ENCODE measurements at places on chromosomes 1 and 21. TPM values are rescaled to one million over a fixed set of nuclear protein-coding genes. Genes with fewer than 3 reads are reported as not detected.
A peak's percentile ranks its signal among the peaks of the same experiment; 100 is the strongest.

GRCh38 chr21:46352164-46352515 is 28.2 kb downstream of the PCNT start:
- no peak overlapping the region for H3K4me3 ChIP-seq
- H3K4me1 ChIP-seq = no peaks in the 10 kb centered on the region
- DNase-seq = no peak
- no peak overlapping the region for H3K27ac ChIP-seq
- peaks cover 23% of the 10 kb centered on the region for H3K36me3 ChIP-seq

DNA sequence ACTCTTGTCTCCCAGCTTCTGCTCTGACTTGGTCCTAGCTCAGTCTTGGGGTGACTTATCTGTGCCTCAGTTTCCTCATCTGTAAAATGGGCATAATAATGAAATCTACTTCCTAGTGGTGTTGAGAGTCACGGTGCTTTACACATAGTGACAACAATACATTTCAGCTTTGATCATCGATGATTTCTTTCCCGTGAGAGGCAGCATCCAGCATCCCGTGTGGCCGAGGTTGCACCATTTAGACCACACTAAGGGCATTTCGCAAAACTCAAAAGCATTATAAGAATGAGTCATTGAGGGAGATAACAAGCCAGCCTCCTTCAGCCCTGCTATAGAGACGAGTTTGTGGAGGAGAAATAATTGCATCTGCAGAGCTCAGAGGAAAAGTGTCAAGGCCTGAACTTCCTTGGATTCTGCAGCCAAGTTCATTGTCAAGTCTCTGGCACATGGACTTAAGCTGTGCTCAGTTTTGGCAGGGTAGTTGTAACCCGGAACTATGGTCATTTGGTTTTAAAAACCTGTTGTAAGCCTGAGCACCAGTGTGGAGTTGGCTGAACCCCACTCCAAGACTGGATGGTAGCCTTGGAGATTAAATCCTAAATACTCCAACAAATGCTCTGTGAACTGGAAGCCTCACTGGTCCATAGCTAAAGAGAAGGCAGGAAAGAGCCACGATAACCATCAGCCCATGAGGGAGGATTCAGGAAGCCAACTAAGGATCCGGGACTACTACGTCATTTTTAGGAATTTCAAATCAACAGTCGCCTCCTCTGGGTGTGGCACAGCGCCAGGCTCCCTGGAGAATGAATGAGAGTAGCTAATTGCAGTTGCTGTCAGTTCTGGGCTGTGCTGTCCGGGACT is 64.2 kb downstream of the TCP10L start:
- H3K27ac ChIP-seq = no peak overlapping the region
- no peaks in the 10 kb centered on the region for H3K27me3 ChIP-seq

DNA sequence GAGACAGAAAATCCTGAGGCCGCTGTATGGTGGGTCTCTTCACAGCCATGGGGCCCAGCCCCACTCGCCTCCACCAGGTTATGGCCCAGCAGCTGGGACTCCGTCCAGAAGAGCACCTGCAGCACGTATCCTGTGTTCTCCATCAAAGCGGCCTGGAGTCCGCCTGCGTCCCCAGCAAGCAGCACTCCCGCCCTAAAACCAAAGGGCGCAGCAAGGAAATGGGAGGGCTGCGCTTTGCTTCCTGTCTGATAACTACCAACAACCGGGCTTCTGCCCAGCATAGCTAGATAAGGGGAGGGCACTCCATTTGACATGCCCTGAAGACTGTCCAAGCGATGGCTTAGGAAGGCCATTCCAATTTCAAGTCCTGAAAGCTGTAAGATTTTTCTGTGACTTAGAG is 119.9 kb downstream of the KCNJ15 start:
- H3K36me3 ChIP-seq = peaks cover 4% of the 10 kb centered on the region
- no peak for DNase-seq
- H3K27me3 ChIP-seq = no peaks in the 10 kb centered on the region
- peaks cover 14% of the 10 kb centered on the region for H3K4me1 ChIP-seq
- H3K4me3 ChIP-seq = no peak overlapping the region

DNA sequence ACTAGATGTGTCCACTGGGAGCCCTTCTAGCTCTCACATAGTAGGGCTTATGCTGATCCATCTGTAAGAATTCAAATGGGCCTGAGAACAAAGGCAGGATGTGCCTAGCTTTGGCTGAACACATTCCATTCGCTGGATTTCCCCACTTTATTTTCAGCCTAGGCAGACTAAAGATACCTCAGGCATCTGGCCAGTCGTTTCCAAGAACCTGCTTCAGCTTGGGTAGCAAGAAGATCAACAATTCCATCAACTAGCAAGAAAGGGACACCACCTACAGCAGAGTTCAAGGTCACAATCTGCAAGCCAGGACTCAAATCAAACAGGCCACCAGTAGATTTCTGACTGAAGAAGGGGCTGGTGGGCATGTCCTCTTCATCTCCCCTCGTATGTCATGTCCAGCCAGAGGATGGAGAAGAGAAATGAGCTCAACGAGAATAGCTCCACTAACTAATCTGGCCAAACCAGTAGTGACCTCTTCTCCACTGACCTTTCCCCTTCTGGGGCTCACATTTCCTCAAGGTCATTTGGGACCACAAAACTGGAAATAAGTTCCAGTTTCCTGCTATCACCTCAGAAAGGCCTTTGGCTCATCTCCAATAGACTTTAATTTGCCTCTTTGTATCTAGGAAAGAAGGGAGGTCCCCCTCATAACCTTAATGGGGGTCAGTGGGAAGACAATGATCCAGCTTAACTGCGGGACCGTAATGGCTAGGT is 14.2 kb downstream of the TXNIP start:
- no peak for DNase-seq
- H3K4me3 ChIP-seq = no peak overlapping the region
- H3K27ac ChIP-seq = peak overlapping the region; percentile 27

- H3K4me3 ChIP-seq = no peak overlapping the region
- H3K36me3 ChIP-seq = no peaks in the 10 kb centered on the region
- no peak for DNase-seq
- H3K4me1 ChIP-seq = peaks cover 12% of the 10 kb centered on the region
- no peaks in the 10 kb centered on the region for H3K27me3 ChIP-seq
- H3K27ac ChIP-seq = no peak overlapping the region
Observed at GRCh38 chr21:14308234-14308633, 74.7 kb downstream of the HSPA13 start.

- no peak overlapping the region for H3K27ac ChIP-seq
- no peaks in the 10 kb centered on the region for H3K36me3 ChIP-seq
- no peaks in the 10 kb centered on the region for H3K4me1 ChIP-seq
Observed at GRCh38 chr1:192303029-192303428, 13.8 kb upstream of the RGS21 start.

DNA sequence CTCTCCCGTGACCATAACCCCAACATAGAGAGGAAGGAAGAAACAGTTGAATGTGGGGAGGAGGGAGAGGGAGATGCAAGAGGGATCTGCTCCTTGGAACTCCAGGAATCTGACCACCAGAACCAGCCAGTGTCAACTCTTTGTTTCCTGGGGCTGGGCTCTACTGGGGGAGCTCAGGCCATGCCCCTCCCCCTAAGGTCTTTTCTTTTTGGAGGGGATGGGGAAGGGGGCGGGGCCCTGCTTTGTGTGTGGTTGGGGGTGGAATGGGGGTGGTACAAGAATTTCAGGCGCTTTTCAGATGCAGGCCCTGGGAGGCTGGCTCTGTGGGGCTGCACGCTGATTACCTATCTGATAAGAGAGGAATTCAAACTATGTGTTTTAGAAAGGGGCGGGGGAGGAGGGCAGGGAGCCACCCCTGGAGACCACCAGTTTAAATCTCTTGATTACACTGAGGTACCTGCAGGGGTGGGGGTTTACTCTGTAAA is 8.3 kb downstream of the LIN28A start:
- H3K4me3 ChIP-seq = peak overlapping the region; percentile 10
- DNase-seq = peak; percentile 47
- peaks cover 2% of the 10 kb centered on the region for H3K27me3 ChIP-seq
- H3K4me1 ChIP-seq = peaks cover 33% of the 10 kb centered on the region

DNA sequence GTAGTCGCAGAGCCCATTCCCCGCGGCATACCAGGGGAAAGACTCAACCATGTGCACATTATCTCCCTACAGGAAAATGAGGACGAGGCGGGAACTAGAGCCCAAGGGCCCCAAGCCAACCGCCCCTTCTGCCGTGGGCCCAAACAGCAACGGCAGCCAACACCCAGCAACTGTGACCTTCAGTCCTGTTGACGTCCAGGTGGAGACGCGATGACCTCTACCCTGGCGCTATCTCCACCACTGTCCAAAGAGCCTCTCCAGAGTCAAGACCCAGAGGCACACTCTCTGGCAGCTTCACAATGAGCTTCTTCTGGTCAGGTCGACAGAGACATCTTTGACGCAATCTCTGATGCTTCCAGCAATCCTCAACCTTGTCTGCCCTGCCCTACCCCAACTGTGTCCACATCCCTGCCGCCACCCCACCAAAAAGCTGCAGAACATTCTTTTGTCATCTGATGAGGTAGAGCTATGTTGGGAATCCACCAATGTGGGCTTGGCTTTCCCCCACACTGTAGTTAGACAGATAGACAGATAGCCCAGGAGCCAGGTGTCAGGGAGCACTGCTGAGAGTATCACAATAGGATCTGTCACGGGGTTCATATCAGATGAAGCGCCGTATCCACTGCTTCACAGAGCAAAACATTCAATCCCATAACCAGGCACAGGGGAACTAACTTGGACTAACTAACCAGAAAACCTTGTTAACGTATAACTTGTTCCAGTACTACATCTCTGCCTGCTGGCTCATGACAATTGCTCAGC is 37.4 kb upstream of the SRRM1 start:
- H3K4me3 ChIP-seq = no peak overlapping the region
- no peak overlapping the region for H3K27ac ChIP-seq
- H3K4me1 ChIP-seq = no peaks in the 10 kb centered on the region
- H3K27me3 ChIP-seq = peaks cover 1% of the 10 kb centered on the region

DNA sequence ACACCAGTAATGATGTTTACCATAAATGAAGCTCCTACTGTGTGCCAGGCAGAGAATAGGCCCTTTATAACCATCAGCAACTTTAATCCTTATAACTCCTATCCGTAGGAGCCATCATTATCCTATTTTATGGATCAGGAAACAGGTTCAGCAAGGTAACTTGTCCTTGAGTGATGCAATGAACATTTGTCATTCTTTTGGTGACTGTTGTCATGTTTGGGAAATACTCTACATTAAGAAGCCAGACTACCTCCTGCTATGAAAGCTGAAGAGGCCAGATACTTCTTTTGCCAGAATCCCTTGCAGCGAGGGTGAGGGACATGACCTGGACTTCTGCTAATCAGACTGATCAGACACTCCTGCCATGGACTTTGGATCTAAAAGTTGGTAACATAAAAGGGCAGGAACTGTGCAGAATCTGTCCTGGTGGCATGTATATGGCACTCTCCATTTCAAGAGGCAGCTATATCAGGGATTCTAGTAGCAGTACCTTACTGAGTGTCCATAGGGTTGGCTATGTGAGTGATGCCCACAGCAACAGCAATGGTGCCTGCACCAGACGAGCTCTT is 33.1 kb upstream of the SRRM1 start:
- no peak overlapping the region for H3K4me3 ChIP-seq
- H3K27ac ChIP-seq = no peak overlapping the region
- H3K27me3 ChIP-seq = peaks cover 4% of the 10 kb centered on the region
- no peaks in the 10 kb centered on the region for H3K36me3 ChIP-seq

DNA sequence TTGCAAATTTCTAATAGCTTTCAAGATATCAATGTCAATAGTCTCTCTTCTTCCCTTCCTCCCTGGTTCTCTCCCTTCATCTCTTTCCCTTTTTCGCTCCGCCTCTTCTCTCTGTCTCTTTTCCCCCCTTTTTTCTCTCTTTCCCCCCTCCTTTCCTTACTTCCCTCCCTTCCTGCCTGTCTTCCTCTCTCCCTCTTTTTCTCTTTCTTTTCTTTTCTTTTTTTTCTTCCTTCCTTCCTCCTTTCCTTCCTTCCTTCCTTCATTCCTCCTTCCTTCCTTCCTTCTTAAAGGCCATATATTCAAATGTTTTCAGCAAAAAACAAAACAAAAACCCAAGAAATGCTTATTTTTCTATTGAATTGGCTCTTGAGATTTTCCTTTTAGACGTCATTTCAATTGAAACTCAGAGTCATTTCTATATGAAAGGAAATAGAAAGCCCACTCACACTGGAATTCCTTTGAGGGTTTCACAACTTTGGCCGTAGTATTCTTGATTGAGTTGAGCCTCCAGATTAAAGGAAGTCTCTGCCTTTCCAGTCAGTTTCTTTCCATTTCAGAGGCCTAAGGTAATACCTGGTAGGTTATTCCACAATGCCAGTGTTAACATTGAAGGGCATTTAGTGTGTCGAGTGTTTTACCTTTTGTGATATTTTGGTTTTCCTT is 551.5 kb downstream of the LMO4 start:
- no peaks in the 10 kb centered on the region for H3K36me3 ChIP-seq
- H3K4me3 ChIP-seq = no peak overlapping the region
- H3K27ac ChIP-seq = no peak overlapping the region
- no peaks in the 10 kb centered on the region for H3K27me3 ChIP-seq
- no peak for DNase-seq

- DNase-seq = no peak
- H3K4me3 ChIP-seq = no peak overlapping the region
- H3K36me3 ChIP-seq = no peaks in the 10 kb centered on the region
- no peaks in the 10 kb centered on the region for H3K27me3 ChIP-seq
- no peak overlapping the region for H3K27ac ChIP-seq
- peaks cover 7% of the 10 kb centered on the region for H3K4me1 ChIP-seq
Observed at GRCh38 chr1:229194096-229194495, 76.8 kb upstream of the RAB4A start.

DNA sequence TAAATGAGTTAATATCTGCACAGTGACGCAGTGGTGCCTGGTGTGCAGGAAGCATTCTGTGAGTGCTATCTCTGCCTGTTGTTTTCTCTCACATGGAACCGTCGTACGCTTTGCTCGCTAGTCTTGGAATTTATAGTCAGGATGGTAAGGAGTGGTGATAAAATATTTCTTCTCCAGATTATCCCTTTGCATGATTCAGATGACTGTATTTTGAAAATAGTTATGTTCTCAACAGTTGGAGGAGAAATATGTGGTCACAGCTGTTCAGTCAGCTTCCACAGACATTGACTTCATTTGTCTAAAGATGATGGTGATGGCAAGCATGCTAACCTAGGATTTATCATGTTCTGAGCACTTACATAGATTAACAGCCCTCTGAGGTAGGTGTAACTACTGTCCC is 41.3 kb upstream of the VAMP3 start:
- H3K36me3 ChIP-seq = no peaks in the 10 kb centered on the region
- no peak for DNase-seq
- H3K4me3 ChIP-seq = no peak overlapping the region
- H3K27me3 ChIP-seq = peaks cover 3% of the 10 kb centered on the region
- H3K4me1 ChIP-seq = peaks cover 3% of the 10 kb centered on the region

GRCh38 chr1:202540014-202540413 is 170.2 kb downstream of the SYT2 start:
- H3K27ac ChIP-seq = peak overlapping the region; percentile 98
- H3K36me3 ChIP-seq = no peaks in the 10 kb centered on the region
- DNase-seq = no peak

DNA sequence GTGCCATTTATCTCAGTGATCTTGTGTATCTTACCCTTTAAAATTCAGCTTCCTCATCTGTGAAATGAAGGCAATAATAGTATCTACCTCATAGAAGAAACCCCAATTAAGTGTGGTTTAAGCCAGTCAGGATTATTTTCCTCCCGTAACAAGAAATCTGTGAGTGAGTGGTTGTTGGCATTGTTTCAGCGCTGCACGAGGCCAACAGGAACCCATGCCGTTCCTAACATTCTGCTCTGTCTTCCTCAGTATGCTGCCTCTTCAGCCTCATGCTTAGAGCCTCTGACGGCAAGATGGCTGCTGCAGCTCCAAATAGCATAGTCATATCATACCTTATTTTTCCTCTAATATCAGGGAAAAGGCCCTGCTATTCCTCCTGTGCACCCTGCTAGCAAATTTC is 289.7 kb downstream of the TM2D1 start:
- H3K4me1 ChIP-seq = peaks cover 64% of the 10 kb centered on the region
- no peak for DNase-seq
- H3K27ac ChIP-seq = no peak overlapping the region
- H3K36me3 ChIP-seq = peaks cover 40% of the 10 kb centered on the region
- no peak overlapping the region for H3K4me3 ChIP-seq

CHI3L2 gene
- total RNA-seq = not detected
